Purkinje cell (primary cell): ENCODE measurements at places on chromosomes 16 and 17. TPM values are rescaled to one million over a fixed set of nuclear protein-coding genes. Genes with fewer than 3 reads are reported as not detected.

GPR139 gene
- not detected in 2 replicates for polyA plus RNA-seq

PIRT gene
- polyA plus RNA-seq: 0.20 and 0.95 TPM in 2 replicates

SPATA22 gene
- not detected in 2 replicates for polyA plus RNA-seq

PYDC1 gene
- 0.94 and 1.6 TPM in 2 replicates for polyA plus RNA-seq

MFAP4 gene
- 0.53 TPM in 1 of 2 replicates, not detected in the other for polyA plus RNA-seq
